Amniotic epithelial cell (primary cell): ENCODE measurements at places on chromosomes 13 and 19.

DNA sequence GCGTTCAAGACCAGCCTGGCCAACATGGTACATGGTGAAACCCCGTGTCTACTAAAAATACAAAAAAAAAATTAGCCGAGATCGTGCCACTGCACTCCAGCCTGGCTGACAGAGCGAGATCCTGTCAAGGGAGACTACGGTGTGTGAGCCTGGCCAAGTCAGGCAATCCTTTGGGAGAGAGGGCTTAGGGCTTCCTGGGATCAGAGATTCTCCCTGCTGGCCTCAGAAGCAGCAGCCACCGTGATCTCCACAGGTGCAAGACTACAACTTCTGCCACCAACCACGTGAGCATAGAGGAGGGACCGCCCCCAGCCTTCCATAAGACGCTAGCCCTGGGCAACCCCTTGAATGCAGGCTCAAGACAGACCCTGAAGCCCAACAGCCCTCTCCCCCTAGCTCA lies 7.6 kb downstream of the MFSD12 start:
- DNase-seq, result no peak

DNA sequence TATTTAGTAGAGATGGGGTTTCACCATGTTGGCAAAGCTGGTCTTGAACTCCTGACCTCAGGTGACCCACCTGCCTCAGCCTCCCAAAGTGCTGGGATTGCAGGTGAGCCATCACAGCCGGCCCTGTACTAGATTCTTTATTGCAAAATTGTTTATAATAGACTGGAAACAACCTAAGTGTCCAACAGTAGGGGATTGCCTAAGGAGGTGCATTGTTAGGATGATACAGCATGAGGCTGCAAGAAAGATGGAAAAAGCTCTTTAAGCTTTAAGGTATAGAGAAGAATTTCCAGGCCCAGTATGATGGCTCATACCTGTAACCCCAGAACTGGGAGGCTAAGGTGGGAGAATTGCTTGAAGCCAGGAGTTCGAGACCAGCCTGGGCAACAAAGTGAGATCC lies 8.2 kb downstream of the BCAT2 start:
- DNase-seq, result no peak

- DNase-seq, result peak; percentile 48
Observed at GRCh38 chr19:35756377-35757230, at the start of gene HSPB6. Gene HSPB6 (minus strand): TSS chr19:35757029. CDS start chr19:35757008, 21 bp downstream.

DNA sequence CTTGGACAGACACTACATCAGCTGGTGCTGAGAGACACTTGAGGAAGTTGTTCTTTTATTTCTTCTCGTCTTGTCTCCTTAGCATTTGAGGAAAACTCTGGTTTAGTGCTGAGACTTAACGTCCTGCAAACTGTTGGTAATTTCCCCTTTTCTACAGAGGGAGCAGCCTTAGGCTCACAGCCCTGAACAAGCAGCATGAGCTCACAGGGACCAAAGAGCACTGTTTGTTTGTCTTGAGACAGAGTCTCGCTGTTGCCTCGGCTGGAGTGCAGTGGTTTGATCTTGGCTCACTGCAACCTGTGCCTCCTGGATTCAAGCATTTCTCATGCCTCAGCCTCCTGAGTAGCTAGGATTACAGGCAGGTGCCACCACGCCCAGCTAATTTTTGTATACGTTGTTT lies 5.5 kb downstream of the ZNF805 start:
- DNase-seq, result no peak

DNA sequence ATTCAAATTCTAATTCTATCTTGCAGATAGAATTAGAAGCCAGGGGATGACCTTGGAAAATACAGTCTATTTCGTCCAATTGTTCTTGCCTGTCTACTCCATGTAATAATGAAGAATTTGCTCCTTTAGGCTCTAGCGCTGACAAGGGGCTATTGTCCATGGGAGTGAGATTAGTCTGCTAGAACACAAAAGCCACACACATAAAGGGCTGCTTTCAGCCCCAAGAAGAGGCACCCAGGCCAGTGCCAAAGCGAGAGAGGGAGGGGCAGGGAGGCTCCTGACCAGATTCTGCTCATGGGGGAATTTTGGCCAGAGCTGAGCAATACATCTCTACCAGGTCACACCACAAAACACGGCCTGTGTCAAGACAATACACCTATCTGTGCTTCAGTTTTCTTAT lies 1306.9 kb downstream of the UQCRFS1 start:
- no peak for DNase-seq
